Effector memory CD8-positive, alpha-beta T cell (primary cell): ENCODE measurements at places on chromosomes 16 and 17.

- no peak for DNase-seq
Measured at GRCh38 chr16:67676516-67676915, 9.9 kb downstream of the C16orf86 start.

DNA sequence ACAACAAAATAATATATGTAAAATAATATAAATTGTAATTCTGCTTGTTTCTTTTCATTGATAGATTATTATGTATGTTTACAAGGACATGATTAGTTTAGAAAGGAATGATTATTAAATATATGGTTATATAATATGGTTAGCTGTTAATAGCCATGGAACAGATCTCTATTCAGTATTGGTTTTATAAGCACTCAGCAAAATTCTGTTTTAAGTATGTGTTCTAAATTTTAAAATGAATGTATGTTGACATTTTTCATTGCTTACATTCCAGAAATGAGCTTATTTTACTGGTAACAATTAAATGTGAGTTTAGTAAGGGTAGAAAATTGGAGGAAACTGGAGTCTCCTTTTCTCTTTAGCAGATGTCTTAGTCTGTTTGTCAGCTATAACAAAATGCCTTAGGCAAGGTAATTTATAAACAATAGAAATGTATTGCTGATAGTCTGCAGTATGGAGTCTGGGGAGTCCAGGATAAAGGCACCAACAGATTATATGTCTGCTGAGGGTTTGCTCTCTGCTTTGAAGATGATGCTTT lies 45.4 kb downstream of the NFAT5 start:
- no peak for DNase-seq

DNA sequence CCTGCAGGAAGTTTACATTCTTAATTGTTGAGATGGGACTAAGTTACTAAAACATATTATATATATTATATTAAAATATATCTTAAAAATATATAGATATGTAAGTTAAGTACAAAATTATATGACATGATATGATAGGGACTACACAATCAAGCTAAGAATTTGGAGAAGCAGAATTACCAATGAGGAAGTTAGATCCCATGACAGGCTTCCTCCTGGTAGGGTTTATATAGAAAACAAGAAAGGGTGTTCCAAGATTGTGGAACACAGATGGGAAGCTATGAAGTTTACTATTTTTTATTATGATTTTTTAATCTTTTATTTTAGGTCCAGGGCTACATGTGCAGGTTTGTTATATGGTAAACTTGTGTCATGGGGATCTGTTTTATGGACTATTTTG lies 260.8 kb upstream of the ZFHX3 start:
- no peak for DNase-seq

GRCh38 chr17:72542317-72542716 lies 421.5 kb downstream of the SOX9 start:
- no peak for DNase-seq

DNA sequence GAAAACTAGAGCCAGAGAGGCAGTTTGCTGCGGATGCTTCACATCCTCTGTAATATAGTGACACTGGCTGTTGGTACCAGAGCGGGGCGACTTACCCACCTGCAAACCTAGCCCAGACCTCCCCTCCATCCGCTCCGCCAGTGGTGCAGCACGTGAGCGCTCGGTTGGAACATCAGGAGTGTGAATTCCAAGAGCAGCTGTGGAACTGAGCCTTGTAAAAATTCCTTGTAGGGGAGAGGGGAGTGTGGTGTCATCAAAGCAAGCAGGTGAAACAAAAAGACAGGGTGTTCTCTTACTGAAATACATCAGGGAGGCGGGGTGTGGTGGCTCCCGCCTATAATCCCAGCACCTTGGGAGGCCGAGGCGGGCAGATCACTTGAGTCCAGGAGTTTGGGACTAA lies 51.3 kb downstream of the CCDC42 start:
- DNase-seq: no peak

DNA sequence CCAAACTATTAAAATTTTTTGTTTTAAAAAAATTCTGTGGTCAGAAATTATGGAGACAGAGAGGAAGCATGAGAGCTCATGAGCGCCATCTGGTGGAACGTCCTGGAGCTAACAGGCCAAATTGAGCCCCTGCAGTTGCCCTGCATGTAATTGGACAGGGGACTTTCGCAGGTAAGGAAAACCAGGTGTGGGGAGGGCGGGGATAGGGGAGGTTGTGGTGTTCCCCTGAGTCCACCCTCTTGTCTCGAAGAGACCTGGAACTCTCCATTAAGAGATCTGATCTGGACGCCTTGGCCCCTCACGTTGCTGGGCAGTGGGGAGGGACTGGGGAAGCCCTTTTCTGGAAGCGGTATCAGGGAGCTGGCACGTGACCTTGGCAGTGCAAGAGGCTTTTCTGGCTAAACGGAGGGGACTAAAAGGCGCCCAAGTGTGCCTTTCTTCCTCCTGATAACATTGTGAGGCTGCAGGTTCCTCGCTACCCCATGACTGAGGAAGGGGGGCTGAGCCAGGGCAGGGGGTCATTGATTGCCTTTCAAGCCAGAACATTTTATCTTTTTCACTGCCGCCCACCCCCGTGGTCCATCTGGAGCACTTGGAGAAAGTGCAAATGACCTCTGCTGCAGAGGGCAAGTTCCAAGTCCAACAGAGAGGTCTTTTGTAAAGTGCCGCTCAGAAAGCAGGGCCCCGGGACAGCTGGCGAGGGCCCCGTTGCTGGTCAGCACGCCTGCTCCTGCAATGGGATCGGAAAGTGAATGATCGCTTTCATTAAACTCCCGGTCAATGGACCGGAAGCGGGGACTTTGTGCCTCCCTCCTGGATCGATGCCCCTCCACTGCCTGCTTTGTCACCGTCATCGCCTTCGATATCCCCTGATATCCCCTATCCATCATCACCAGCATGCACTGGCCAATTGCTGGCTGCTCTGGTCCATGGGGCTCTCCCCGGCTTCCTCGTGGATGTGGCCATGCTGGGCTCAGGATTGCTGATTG lies 18.4 kb downstream of the PDILT start:
- DNase-seq: peak; percentile 29

- DNase-seq: no peak
Measured at GRCh38 chr17:30391534-30391933, 12.8 kb downstream of the CPD start.

- DNase-seq: no peak
Measured at GRCh38 chr17:59299400-59300092, 31.9 kb upstream of the YPEL2 start.

GRCh38 chr17:39239640-39240314 lies 14.0 kb upstream of the STAC2 start:
- peak; percentile 67 for DNase-seq

DNA sequence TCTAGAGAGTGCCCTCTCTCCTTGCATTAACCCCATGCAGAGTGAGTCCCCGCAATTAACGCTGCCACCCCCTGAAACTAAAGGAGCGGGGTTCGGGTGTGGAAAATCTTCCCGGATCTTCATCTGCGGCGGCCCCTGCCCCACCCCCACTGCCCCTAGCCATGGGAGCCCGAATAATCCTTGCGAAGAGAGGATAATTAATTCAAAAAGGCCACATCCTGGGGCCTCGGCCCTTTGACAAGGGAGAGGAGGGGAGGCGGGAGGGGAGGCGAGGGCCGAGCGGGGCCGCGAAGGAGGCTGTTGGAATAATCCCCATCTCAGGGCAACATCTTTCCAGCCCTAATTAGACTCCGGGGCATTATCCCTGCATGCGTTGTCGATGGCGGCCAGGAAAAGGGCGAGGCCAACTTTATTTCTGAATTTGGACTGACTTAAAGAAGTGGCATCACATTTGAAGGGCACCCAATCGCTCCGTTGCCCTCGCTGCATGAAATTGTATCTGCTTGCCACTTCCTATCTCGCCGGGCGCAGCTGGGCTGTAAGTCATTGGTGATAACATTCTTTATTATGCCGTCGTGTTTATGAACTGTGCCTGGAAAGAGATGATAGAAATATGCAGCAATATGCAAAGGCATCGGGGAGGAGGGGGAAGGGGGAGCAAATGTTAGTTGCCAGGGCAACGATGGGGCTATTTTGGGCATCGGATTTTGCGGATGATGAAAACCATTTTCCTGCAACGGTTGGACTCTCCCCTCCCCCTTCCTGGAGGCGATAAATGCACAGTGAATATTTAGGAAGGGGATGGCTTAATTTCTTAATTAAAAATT lies 387.1 kb upstream of the TNRC6C start:
- no peak for DNase-seq
